ENCODE measurements at places on chromosomes 12 and 14. TPM values are rescaled to one million over a fixed set of nuclear protein-coding genes. Genes with fewer than 3 reads are reported as not detected.

Gene CLEC2A
- not detected for total RNA-seq

Gene NKX2-1
- total RNA-seq, result not detected

Gene CDK17
- 32.7 TPM for total RNA-seq

Gene CMKLR1
- total RNA-seq, result not detected

Gene C12orf42
- total RNA-seq, result 0.84 TPM

Gene MYL6
- total RNA-seq, result 1,307 TPM

GRCh38 chr12:119710965-119711551 is 43.1 kb downstream of the PRKAB1 start:
- peaks cover 75% of the 10 kb centered on the region for H3K36me3 ChIP-seq
- H3K4me1 ChIP-seq, result no peaks in the 10 kb centered on the region

DNA sequence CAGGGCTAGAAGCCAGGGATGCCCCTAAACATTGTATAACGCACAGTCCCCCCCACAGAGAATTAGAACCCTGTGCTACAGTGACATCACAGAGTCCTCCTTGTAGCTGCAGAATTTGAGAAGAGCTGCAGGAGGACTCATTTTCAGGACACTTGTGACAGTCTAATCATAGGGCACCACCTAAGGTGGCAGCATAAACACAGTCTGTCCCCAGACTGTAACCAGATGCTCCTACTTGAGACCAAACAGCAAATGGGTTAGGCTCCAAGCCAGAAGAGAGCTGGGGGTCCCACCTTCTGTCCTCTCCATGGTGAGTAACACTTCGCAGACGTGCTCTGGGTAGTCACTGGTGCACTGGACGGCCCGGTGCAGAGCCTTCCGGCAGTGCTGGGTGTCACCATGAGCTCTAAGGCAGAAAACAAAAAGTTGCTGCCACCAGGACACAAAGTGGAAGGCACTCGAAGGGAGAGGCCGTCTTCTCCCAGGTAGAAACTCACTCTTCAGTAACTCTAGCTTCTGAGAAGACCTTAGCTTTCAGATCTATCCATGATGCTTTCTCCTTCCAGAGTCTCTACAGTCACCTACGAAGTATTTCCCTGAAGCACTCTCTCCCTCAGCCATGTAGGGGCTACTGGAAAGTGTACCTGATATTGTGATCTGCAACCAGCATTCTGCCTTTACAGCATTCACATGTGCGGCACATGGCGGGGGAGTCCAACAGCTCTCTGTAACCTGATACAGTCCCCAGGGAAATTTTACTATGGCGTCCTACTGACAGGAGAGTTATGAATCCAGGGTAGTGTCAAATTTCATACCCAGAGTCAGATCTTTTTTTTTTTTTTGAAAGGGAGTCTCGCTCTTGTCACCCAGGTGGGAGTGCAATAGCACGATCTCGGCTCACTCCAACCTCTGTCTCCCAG is 17.1 kb downstream of the FICD start:
- no peak for DNase-seq
- no peak overlapping the region for H3K4me3 ChIP-seq
- H3K36me3 ChIP-seq, result peaks cover 46% of the 10 kb centered on the region
- H3K27ac ChIP-seq, result no peak overlapping the region
- peaks cover 6% of the 10 kb centered on the region for H3K4me1 ChIP-seq

- H3K27me3 ChIP-seq, result no peaks in the 10 kb centered on the region
- no peaks in the 10 kb centered on the region for H3K36me3 ChIP-seq
- no peaks in the 10 kb centered on the region for H3K4me1 ChIP-seq
- H3K27ac ChIP-seq, result no peak overlapping the region
These were observed 30.4 kb upstream of the LRIG3 start for GRCh38 chr12:58950739-58951100.

- no peak for DNase-seq
- H3K4me3 ChIP-seq, result no peak overlapping the region
- no peaks in the 10 kb centered on the region for H3K36me3 ChIP-seq
- no peaks in the 10 kb centered on the region for H3K4me1 ChIP-seq
- H3K27ac ChIP-seq, result no peak overlapping the region
- H3K27me3 ChIP-seq, result peaks cover 21% of the 10 kb centered on the region
These were observed 146.0 kb downstream of the BRMS1L start for GRCh38 chr14:35971965-35972630.

- H3K36me3 ChIP-seq, result no peaks in the 10 kb centered on the region
- H3K4me1 ChIP-seq, result no peaks in the 10 kb centered on the region
- peaks cover 28% of the 10 kb centered on the region for H3K27me3 ChIP-seq
- H3K4me3 ChIP-seq, result no peak overlapping the region
- no peak for DNase-seq
These were observed 151.8 kb upstream of the DHRS4 start for GRCh38 chr14:23801766-23802165.

- H3K4me3 ChIP-seq, result no peak overlapping the region
- no peaks in the 10 kb centered on the region for H3K27me3 ChIP-seq
- H3K27ac ChIP-seq, result no peak overlapping the region
- DNase-seq, result no peak
- peaks cover 55% of the 10 kb centered on the region for H3K4me1 ChIP-seq
These were observed 178.6 kb downstream of the PRKCH start for GRCh38 chr14:61499991-61500390.

- no peak overlapping the region for H3K4me3 ChIP-seq
- DNase-seq, result no peak
- H3K36me3 ChIP-seq, result peaks cover 23% of the 10 kb centered on the region
- H3K27me3 ChIP-seq, result no peaks in the 10 kb centered on the region
These were observed 47.4 kb downstream of the STX2 start for GRCh38 chr12:130791629-130792028.

DNA sequence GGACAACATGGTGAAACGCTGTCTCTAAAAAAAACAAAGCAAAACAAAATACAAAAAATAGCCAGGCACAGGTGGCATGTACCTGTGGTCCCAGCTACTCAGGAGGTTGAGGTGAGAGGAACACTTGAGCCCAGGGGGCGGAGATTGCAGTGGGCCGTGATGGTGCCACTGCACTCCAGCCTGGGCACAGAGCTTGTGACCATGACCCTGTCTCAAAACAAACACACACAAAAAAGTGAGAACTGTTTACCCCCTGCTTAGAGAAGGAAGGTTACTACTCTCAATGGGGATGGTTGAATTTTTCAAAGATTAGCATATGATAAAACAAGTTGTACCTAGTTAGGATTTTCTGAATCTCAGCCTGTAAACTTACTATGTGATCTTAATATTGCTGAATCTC is 68.0 kb downstream of the ZFP36L1 start:
- H3K36me3 ChIP-seq, result peaks cover 8% of the 10 kb centered on the region
- H3K4me1 ChIP-seq, result peaks cover 12% of the 10 kb centered on the region
- no peak overlapping the region for H3K4me3 ChIP-seq
- no peak for DNase-seq
- peaks cover 12% of the 10 kb centered on the region for H3K27me3 ChIP-seq
- no peak overlapping the region for H3K27ac ChIP-seq

DNA sequence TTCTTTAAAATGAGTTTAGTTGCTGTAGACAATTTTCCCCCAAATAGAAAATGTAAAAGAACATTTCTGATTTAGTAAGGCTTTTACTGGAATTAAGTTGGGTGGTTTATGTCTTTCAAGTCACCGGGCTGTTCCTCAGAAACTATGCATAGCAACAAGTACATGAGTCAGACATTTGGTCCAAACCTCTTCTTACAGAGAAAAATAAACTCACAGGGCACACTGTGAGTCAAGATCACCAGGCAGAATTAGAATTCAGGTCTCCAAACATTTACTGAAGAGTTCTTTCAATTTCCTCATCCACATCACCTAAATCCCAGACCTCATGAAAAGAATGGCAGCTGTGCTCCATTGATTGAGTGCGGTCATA is 476.1 kb upstream of the SOX5 start:
- no peak overlapping the region for H3K27ac ChIP-seq
- no peak for DNase-seq
- no peak overlapping the region for H3K4me3 ChIP-seq
- H3K27me3 ChIP-seq, result no peaks in the 10 kb centered on the region
- H3K4me1 ChIP-seq, result peaks cover 5% of the 10 kb centered on the region

- no peaks in the 10 kb centered on the region for H3K36me3 ChIP-seq
- H3K27ac ChIP-seq, result no peak overlapping the region
- DNase-seq, result no peak
- H3K4me3 ChIP-seq, result no peak overlapping the region
- H3K4me1 ChIP-seq, result no peaks in the 10 kb centered on the region
These were observed 649.3 kb downstream of the RPS29 start for GRCh38 chr14:48936849-48937248.

DNA sequence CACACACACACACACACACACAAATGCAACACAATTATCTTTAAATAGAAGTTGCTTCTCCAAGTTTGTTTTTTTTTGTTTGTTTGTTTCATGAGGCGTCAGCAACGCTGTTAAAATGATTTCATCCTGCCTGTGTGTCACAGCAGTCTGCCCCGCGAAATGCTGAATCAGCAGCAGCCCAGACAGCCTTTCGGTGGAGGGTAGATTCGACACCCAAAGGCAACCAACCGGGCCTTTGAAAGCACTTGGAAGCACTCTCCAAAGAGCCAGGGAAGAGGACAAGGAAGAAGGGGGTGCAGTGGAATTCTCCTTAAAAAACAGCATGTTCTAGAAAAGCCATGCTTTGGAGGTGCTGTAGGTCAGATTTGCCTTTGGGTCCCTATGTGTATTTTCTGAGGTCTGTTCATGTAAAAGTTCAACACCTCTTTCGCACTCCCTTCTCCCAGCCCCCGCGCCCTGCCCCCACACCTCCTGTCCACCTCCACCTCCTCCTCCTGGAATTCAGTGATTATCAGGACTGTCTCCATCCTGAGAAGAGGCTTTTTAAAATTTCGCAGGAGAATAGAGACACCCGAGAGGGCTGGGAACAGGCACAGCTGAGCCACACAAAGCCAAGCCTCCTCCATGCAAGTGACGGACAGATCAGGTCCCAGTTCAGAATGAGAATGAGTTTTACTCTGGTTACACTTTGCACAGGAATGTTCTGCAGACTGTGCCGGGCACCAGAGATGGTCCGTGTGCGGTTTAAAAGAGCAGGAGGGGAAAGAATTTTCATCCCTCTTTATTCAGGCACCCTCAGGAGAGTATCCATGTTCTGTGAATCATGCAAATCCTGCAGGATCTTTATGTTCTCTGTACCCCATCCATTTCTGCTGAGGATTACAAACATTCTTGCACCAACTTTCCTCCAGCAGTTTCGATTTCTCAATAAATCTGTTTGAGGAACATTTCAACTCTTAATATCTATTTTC is 177.9 kb downstream of the ETV6 start:
- DNase-seq, result no peak
- H3K4me3 ChIP-seq, result no peak overlapping the region
- no peaks in the 10 kb centered on the region for H3K27me3 ChIP-seq
- H3K36me3 ChIP-seq, result peaks cover 4% of the 10 kb centered on the region

DNA sequence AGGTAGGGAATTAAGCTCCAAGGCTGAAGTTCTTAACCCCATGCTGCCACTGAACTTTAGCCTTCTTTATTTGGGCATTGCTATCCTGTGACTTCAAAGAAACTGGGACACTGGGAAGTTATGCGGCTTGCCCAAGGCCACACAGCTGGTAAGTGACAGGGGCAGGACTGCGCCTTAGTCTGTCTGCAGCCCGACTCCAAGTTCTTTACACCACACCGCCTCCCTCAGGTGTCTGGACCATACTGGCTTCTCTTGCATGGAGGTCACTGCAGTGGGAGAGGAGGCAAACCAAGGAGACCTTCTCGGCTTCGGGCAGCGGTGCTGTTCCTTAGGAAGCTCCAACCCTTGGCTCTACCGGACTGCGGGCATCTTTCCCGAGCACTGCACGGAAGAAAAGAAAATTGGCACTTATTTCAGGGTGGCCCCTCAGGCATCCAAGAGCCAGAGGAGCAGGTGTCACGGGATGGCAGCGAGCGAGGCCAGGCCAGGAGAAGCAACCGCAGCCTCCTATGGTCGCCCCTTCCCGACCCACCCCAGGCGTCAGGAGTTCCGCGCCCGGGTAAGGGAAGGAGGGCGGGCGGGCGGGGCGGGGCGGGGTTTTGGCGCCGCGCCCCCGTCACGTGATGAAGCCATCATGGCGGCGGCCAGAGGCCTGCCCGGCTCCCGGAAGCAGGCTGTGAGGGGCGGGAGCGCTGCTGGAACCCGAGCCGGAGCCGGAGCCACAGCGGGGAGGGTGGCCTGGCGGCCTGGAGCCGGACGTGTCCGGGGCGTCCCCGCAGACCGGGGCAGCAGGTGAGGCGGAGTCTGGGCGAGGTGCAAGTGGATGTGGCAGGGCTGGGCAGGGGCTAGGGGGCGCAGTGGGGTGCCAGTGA is 16.4 kb upstream of the ESPL1 start:
- DNase-seq, result peak; percentile 81
- peaks cover 8% of the 10 kb centered on the region for H3K36me3 ChIP-seq
- peak overlapping the region; percentile 99 for H3K4me3 ChIP-seq
- no peaks in the 10 kb centered on the region for H3K27me3 ChIP-seq
- peaks cover 42% of the 10 kb centered on the region for H3K4me1 ChIP-seq

DNA sequence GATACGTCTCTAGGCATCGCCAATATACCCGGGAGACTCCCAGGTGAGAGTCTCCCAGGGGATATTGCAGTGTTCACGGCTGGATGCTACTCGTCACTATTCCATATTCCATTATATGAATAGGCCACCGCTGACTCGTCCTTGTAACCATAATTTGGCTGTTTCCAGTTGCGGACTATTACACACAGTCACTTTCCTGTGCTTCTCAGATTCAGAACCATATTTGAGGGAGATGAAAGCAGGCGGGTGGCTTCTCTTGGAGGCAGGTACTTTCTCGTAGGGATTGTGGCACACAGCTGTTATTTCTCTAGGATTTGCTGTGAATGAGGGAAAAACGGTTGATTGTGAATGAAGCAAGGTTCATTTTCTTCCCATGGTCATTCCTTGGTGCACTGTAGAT is 73.0 kb downstream of the ADGRD1 start:
- no peak for DNase-seq
- H3K27ac ChIP-seq, result no peak overlapping the region
- no peak overlapping the region for H3K4me3 ChIP-seq
- no peaks in the 10 kb centered on the region for H3K36me3 ChIP-seq

- DNase-seq, result no peak
- peaks cover 3% of the 10 kb centered on the region for H3K36me3 ChIP-seq
- H3K27me3 ChIP-seq, result no peaks in the 10 kb centered on the region
- no peak overlapping the region for H3K4me3 ChIP-seq
- H3K27ac ChIP-seq, result no peak overlapping the region
These were observed 25.6 kb upstream of the UBC start for GRCh38 chr12:124940143-124940392.

GRCh38 chr12:27233814-27234213 is 10.3 kb upstream of the STK38L start:
- H3K27ac ChIP-seq, result no peak overlapping the region
- H3K27me3 ChIP-seq, result peaks cover 2% of the 10 kb centered on the region
- peaks cover 2% of the 10 kb centered on the region for H3K36me3 ChIP-seq
- peaks cover 12% of the 10 kb centered on the region for H3K4me1 ChIP-seq

- H3K36me3 ChIP-seq, result peaks cover 1% of the 10 kb centered on the region
- peak overlapping the region; percentile 68 for H3K27ac ChIP-seq
- H3K4me1 ChIP-seq, result peaks cover 7% of the 10 kb centered on the region
- no peak overlapping the region for H3K4me3 ChIP-seq
These were observed 700 bp downstream of the SIX6 start for GRCh38 chr14:60509438-60510253.

- no peak overlapping the region for H3K4me3 ChIP-seq
- H3K36me3 ChIP-seq, result no peaks in the 10 kb centered on the region
- H3K27me3 ChIP-seq, result no peaks in the 10 kb centered on the region
- H3K27ac ChIP-seq, result no peak overlapping the region
- no peaks in the 10 kb centered on the region for H3K4me1 ChIP-seq
- DNase-seq, result no peak
These were observed 711.6 kb upstream of the FOXG1 start for GRCh38 chr14:28055008-28055407.
